IPS-NIHi11 (cell line): ENCODE measurements at places on chromosomes 3 and 15.

- no peak for DNase-seq
Observed at GRCh38 chr3:70800951-70801350, 488.5 kb upstream of the MDFIC2 start.

GRCh38 chr3:133271539-133271938 is 128.3 kb upstream of the BFSP2 start:
- DNase-seq = peak; percentile 31

DNA sequence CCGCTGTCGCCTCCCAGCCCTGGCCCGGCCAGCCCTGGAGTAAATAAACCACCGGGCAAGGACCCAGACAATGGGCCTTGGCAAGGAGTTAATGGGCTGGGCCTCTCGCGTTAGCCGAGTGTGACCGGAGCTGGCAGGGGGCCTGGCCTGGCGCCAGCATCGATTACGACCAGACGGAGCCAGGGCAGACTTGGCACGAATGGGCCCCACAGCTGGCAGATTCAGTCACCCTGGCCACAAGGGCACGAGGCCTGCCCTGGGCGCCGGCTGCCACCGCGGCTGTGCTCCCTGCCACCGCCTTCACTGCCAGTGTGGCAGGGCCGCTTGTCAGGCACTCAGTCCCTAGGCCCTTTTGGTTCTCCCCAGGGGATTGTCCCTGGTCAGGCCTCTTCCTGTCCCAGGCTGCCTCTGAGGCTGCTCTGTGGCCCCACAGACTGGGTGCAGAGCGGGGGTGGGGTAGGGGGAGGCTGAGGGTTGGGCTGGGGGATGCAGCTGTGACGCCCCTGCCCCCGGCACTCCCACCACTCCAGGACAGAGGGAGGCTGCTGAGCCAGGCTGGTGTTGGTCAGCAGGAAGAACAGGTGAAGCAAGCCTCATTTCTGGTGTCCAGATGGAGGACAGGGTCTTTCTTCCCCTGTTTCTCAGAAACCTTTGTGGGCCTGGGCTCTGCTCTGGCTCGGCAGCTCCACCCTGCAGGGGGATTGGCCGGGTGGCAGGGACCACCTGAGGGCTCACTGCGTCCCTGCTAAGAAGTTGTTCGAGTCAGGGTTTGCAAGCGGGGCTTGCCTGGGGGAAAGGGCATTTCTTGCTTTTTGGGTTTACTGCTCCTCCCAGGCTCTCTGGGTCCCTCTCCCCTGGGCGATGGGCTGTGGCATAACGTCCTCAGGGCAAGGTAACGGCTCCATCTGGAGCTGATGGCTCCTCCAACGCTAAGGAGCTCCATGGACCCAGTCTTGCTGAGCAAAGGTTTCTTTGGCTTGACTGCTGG is 30.5 kb upstream of the SRP14 start:
- DNase-seq = peak; percentile 87

GRCh38 chr3:55243678-55244077 is 243.4 kb downstream of the WNT5A start:
- no peak for DNase-seq

- no peak for DNase-seq
Observed at GRCh38 chr3:16350597-16351318, 85.7 kb downstream of the OXNAD1 start.
